NCI-H460 (cell line): ENCODE measurements at places on chromosomes 11 and 22.

DNA sequence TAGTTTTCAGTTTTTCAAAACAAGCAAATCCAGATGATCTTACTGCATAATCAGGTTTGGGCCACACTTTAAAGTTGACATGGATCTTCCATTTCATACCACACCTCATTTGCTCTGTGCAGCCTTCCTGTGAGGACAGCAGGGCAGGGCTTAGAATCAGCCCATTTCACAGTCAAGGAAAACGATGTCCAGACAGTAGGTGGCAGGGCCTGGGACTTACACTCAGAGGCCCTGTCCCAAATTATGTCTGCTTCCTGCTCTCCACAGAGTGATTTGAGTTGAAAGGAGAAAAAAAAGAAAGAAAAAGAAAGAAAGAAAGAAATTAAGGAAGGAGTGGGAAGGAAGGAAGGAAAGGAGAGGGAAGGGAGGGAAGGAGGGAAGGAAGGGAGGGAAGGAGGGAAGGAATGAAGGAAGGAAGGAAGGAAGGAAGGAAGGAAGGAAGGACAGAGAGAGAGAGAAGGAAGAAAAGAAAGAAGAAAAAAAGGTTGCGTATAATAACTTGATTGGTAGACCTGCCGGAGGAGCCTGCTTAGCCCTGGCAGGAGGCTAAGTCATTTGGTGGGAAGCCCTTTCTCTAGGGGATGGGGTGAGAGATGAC, 23.6 kb downstream of the TSKU start:
- no peak for DNase-seq

- no peak for DNase-seq
Observed at GRCh38 chr11:69972351-69972802, 105.7 kb upstream of the ANO1 start.

- DNase-seq: no peak
Observed at GRCh38 chr11:113163291-113164030, 150.9 kb upstream of the TTC12 start.

- no peak for DNase-seq
Observed at GRCh38 chr22:42992886-42993479, 22.0 kb downstream of the PACSIN2 start.

GRCh38 chr11:67632982-67633755, 3.4 kb upstream of the NUDT8 start:
- no peak for DNase-seq

DNA sequence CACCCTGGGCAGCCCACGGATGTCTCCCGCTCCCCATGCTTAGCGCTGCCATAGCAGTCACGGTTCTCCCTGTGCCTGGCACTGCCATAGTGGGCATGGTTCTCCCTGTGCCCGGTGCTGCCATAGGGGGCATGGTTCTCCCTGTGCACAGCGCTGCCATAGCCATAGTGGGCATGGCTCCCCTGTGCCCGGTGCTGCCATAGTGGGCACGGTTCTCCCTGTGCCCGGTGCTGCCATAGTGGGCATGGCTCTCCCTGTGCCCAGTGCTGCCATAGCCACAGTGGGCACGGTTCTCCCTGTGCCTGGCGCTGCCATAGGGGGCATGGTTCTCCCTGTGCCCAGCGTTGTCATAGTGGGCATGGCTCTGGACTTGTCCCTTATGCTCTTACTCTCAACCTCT, 19.9 kb upstream of the ARAP1 start:
- DNase-seq: no peak

DNA sequence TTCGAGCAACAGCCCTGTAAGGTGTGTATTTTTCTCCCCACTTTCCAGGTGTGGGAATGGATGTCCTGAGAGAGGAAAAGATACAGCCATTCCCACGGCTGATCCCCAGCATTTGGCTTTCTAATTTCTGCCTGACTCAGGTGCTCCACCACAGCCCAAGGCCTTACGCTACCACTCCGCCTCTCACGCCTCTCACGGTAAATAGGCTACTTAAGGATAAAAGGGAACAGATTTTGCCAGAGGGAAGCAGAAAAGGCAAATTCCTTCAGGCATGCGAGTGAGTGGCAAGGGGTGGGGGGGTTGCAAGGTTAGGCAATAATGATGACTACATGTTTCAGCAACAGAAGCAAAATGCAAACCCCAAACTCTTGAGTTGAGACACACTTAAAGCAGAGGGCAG, 9.2 kb downstream of the PVALB start:
- DNase-seq: no peak

- no peak for DNase-seq
Observed at GRCh38 chr11:72233773-72234513, 9.4 kb downstream of the INPPL1 start.

- DNase-seq: no peak
Observed at GRCh38 chr11:60064111-60064510, 7.6 kb downstream of the MS4A3 start.

DNA sequence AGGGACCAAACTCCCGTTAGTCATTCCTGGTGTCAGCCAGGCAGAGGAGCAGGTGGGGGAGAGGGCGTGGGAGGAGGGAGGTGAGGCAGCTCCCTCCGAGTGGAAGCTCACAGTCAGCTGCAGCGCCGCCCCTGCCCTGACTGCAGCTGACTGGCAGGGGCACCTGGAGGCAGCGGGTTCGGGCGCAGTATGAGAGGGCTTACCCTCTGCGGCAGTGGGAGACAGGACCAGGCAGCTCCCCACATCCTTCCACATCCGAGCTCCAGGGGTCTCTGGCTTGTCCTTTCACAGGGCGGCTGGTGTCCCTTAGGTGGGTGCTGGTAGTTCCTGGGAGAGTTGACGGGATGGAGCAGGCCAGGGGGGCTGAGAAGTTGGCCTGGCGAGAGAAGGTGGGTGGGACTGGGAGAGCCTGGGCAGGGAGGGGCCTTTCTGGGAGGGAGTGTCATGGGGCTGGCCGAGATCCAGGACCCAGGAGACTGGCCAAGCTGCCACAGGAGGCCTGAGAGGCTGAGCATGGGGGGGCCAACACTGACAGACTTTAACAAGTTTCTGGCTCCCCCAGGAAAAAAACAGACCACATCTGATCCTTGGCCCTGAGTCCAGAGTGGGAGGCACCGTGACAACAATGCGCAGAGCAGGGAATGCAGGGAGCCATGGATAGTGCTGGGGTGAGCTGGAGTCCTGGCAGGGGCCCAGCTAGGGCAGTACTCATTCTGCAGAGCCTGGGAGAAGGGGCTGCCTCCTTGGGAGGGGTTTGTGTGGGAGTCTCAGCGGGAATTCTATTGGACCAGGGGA, 4.9 kb downstream of the ADORA2A start:
- DNase-seq: no peak

- no peak for DNase-seq
Observed at GRCh38 chr11:58003036-58003435, 20.6 kb upstream of the OR9Q1 start.

- no peak for DNase-seq
Observed at GRCh38 chr11:109972181-109972715, 120.9 kb upstream of the ZC3H12C start.

DNA sequence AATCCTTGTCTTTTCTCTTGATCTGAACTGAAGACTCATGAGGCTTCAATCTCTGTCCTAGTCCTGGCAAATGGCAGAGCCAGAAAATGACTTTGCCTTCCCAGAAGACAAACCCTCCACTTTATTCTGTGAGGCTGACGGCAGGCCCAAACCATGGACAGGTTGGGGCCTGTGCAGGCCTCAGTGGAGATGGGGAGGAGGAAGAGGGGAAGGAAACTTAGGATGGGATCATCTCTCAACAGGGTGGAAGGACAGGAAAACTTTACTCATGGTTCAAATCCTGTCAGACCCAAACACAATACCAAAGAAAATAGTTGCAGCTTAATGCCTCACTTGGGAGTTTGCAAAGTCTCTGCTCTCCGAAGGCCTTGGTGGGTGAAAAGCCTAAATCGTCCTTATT, 9.8 kb downstream of the RPL27A start:
- DNase-seq: no peak

DNA sequence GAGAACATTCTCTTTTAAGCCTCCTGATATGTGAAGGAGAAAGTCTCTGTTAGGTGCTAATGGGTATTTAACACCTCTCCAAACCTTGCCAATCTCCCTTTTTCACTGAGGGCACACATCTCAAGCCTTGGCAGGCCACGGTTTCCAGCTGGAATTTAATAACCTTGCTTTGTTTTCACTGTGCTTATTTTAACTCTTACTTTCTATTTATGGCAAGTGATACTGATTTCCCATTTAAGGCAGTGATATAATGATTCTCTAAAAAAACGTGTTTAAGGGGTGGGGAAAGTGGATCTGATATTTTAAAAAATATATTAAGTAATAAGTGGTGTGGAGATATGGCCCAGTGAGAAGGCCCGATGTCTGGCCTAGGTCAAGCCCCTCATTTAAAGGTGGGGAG, 1.1 kb upstream of the RASD2 start:
- no peak for DNase-seq

DNA sequence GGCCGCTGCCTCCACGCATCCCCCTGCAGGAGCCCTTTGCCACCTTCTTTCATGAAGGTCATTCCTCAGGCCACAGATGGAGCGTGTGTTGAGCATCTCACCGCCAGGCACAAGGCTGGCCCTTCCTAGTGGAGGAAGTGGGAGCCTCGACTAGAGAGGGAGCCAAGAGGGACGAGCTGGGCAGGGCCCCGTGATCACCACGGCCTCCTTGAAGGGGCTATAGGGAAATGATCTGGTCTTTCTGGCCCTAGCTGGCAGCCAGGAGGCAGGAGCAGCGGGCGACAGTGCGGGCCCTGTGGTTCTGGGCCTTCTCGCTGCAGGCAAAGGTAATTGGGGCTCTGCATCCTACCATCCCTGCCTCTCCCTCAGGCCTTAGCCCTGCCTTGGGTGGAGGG, 49.1 kb downstream of the PISD start:
- DNase-seq: no peak

DNA sequence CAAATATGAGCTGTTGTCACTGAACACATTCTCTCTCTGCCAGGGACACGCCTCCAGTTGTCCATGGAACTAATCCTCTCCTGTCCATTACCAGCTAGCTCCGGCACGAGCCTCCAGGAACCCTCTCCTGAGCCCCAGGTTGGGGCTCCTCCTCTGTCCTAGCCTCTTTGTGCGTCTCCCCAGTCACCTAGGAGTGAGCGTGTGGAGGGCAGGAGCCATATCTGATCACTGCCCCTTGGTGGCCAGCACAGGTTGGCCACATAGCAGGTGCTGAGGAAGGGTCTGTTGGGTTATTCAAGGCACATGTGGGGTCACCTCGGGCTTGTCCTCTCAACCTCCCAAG, 2.5 kb downstream of the SYVN1 start:
- no peak for DNase-seq

DNA sequence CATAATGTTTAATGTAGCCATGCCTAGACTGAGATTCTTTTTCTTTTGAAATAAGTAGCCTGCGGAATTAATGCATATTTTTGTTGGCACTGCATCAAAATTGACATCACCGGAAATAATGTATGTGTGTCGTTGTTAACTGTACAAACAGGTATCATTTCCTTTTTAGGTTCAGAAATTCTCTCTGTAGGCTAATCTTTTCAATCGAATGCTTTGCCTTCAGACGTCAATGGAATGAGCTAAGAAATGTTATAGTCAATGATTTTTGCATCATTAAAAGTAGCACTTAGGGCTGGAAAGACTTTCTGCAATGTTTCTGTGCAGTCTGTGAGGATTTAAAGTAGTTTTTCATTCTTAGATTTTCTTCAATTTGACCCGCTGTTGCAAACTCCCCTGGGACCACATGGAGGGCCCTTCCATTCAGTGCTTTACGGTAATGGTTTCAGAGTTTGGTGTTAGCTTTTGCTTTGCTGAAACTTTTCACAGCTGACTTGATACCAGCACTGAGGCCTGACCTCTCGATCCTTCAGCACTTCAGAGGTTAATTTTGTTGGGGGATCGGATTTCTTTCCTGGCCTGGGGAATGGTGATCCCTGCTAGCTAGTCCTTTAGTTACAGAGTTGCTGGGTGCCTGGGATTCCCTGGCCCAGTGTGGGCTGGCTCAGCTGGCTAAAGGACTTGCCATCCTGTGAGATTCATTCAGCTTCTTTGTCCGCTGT, 137.8 kb downstream of the DBX1 start:
- DNase-seq: peak; percentile 56

DNA sequence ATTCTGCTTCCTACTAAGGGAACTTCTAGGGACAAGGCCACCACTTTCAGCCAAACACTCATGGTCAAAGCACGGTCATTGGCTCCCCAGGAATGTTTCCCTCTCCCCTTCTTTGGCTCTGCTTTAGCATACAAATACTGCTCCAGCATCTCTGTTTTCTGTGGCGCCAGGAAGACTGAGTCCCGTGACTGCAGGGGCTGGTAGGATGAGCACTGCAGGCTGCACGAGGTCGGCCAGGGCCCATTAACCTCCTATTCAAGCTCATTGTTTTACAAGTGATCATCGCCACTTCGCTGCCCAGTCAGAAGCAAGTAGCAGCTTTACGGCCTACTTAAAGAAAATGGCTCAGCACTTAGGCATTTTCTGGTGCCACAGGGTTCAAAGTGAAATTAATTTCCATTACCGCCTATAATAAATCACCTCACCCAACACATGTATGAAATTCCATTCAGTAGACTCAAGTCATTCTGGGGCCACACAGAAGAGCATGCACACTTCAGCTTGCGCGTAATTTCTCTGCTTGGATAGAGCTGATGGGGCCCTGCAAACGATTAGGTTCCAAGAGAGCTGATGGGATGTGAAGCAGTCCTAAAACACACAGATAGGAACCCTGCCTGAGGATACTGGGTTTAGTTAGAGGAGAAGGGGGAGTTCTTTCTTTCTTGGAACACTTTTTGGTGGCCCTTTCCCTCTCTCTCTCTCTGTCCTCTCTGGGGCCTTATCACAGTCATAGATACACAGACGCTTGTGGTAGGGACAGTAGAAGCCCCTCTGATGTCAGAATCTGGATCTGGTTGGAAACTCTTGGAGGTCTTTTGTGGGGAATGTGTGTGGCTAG, 173.7 kb downstream of the KIF18A start:
- no peak for DNase-seq

DNA sequence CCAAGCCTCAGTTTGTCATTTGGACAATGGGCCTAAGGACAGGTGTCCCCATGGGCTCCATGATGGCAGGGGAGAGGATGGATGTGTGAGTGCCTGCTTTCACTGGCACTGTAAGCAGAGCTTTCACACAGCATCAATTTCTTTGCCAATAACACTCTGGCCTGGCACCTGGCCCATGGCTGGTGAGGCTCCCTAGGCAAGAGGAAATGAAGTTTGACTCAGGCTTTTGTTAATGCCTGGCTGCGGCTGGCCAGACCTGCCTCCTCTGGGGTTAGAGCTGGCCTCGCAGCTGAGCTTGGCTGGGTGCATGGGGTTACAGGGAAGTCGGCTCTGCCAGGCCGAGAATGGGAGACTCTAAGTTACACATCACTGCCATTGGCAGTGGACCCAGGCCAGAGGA, 30.0 kb upstream of the SEZ6L start:
- DNase-seq: no peak

DNA sequence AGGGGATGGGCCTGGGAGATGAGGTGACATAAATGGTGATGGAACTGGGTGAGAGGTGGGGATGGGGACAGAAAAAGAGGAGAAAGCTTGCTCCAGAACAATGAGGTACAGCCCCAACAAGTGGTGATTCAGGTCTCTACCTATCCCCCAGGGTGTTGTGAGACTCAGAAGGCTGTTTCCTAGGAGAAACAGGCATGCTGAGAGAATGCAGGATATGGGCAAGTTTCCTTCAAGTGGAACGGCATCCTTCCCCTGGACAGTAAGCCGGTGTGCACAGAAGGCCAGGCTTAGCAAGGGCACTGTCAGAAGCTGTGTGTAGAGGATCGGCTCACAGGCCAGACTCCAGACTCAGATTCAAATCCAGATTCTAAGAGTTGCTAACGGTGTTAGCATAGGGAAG, 34.1 kb upstream of the CRTAM start:
- no peak for DNase-seq

GRCh38 chr22:41022470-41023298, 69.7 kb upstream of the EP300 start:
- peak; percentile 66 for DNase-seq

GRCh38 chr11:69183613-69184012, 27.9 kb downstream of the SMIM38 start:
- no peak for DNase-seq

- no peak for DNase-seq
Observed at GRCh38 chr11:119710417-119710816, 18.6 kb downstream of the NECTIN1 start.
